NCI-H226 (cell line): ENCODE measurements at places on chromosomes 13 and 19.

DNA sequence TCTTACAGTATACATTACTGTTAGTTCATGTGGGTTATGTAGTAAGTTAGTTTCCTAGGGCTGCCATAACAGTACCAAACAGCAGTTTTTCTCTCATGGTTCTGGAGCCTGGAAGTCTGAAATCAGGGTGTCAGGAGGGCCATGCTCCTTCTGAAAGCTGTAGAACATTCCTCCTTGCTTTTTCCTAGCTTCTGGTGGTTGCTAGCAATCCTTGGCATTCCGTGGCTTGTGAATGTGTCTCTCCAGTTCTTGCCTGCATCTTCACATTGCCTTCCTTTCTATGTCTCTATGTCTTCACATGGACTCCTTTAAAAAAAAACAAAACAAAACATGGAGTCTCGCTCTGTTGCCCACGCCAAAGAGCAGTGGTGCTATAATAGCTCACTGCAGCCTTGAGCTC is 95.4 kb downstream of the WDFY2 start:
- DNase-seq, result no peak

DNA sequence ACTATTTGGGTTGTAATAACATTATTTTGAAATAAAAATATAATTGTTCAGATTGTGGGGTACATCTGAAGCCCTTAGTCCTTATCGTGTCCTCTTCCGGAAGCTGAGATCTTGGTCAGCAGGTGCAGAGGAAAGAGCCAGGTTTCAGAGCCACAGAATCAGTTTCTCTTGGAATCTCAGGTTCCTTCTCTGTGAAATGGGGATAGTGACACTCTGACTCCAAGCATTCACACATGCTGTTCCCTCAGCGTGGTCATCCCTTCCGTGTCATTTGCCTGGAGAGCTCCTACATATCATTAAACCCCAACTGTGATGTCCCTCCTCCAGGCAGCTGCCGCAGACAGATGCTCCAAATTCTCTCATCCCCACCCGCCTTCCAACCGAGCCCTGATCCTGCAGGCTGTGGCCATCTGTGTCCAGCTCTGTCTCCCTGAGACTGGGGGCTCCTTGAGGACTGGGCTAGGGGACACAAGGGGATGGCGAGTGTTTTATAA is 59.8 kb downstream of the AP1M1 start:
- no peak for DNase-seq

- peak; percentile 36 for DNase-seq
Observed at GRCh38 chr13:94009701-94010100, 469.8 kb downstream of the DCT start.

DNA sequence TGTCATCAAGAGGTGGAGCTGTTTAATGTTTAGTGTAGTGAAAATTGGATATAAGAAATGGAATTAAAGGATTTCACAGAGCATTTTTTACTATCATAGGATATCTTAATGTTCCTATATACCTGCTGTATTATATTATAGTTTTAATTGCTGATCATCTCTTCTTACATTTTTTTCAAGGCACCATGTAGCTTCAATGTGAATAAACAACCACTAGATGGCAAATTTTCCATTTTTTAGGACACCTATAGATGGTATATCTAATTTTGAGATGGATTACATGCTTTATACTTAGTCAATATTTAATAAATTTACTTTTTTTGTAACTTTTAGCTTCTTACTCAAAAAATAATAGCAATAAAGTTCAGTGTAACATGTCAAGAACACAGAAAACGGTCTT is 9.0 kb upstream of the ATXN8OS start:
- DNase-seq, result no peak

DNA sequence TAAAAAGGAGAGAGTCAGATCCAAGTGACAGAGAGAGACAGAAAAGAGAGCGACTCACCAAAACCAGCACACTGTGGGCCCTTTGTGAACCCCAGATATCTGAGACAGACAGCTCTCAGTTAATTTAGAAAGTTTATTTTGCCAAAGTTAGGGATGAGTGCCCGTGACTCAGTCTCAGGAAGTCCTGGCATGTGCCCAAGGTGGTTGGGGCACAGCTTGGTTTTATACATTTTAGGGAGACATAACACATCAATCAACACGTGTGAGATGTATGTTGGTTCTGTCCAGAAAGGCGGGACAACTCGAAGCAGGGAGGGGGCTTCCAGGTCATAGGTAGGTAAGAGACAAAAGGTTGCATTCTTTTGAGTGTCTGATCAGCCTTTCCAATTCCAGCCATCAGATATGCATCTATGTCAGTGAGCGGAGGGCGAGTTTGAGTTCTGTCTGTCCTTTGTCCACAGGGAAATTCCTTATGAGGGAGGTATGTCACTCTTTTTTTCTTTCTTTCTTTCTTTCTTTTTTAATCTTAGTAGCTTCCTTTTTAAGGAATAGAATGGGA is 37.2 kb upstream of the ATP11A start:
- no peak for DNase-seq

- DNase-seq, result no peak
Observed at GRCh38 chr13:79786176-79786575, 305.2 kb downstream of the NDFIP2 start.

- DNase-seq, result no peak
Observed at GRCh38 chr19:4077800-4078684, 11.3 kb upstream of the ZBTB7A start.

- peak; percentile 58 for DNase-seq
Observed at GRCh38 chr13:106343836-106344235, 191.6 kb downstream of the EFNB2 start.

GRCh38 chr13:41492432-41493260 is 35.3 kb downstream of the RGCC start:
- no peak for DNase-seq

DNA sequence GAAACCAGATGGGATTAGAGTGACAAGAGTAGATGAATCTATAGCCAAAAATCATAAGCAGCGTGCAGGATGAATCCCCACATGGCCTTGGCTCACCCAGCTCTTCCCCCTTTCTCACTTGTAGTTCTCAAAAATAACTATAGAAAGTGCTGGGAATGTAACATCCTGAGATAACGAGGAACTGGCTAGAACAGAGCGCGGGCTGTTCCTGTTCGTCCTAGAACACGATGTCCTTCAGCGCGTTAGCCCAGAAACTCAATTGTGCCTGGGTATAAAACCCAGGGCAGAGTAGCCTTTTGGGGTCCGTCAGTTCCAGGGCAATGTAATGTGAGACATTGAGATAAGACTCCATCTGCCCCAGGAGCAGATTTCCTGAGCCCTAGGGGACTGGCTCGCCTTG is 326.2 kb downstream of the TSHZ3 start:
- DNase-seq, result no peak

DNA sequence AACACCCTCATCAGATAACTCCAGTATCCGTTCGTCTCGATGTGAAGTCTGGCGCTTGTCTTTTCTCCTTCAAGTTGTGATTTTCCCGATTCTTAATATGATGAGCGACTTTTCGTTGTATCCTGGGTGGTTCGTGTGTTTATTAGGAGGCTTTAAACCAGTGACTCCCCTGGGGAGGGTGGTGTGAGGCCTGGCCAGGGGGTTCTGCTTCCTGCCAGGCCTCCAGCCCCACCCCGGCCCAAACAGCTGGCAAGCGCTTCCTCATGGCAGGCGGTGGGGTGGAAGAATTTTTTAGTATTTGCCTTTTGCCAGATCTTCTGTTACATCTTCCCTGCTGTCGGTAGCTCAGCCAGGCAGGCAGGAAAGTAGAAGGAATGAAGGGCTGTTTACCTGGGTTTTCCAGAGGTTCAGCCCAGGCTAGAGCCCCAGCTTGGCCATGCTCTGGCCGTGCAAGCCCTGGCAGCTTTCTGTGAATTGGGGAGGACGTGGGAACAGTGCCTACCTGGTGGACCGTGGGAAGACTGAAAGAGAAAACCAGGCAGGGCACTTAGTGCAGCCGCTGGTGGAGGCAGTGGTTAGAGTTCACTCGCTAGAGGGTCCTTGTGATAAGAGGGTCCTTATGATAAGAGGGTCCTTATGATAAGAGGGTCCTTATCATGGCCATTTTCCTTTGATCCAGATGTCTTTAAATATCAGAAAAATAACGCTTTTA is 37.7 kb upstream of the DCUN1D2 start:
- DNase-seq, result no peak

DNA sequence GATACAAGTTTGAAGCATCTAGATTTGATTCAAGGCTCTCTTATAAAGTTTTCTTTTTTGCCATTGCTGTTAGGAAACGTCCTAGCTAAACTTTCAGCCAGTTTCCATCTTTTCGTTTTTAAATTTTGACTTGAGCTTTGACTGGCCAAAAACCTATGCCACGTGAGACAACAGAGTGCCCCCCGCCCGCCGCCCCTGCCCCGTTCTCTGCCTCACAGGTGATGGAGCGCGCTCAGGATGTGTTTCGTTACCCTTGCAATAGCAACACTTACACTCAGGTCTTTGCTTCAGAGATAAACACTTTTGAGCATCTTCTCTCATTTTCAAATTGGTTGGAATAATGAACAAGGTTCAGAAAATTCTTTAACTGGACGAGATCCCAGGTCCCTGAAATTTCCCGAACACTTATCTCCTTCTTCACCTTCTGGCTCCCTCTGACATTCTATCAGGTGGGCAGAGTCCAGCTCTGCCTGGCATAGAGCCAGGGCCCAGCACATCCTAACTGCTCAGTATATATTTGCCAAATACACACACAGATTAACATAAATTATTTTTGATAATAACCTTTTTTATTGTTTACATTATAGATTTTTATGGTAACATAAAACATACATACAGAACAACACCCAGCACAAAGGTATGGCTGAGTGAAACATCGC is 301.1 kb downstream of the IRS2 start:
- DNase-seq, result no peak

DNA sequence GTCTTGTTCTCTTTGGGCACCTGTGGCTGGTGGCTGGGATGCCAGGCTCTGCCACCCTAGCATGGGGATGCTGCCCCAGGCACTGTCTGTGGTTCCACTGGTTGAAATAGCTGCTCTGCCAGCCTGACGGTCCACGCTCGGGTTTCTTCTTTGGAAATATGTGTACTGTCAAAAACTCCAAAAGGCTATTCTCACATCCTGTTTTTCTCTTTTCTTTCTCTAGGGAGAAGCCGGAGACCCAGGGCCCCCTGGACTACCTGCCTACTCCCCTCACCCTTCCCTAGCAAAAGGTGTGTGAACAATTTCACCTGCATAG is 115.0 kb downstream of the RAB20 start:
- DNase-seq, result no peak

DNA sequence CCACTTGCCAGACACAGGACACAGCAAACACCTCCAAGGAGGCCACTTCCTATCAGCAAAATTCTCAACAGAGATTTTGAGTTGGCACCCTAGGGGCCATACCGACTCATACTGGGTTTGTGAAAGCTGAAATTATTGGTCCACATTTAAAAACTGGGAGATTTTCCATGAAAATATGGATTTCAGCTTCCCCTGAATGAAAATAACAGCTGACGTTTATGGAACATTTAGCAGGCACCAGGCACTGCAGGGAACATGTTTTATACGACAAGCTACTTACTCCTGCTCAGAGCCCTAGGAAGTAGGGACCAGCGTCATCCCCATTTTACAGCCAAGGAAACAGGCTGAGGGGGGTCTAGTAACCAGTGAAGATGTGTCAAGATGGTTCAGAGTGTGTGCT is 169.3 kb downstream of the IER2 start:
- no peak for DNase-seq

GRCh38 chr19:1840541-1841115 is 7.7 kb downstream of the REXO1 start:
- no peak for DNase-seq

GRCh38 chr13:107459430-107459829 is 755.9 kb downstream of the LIG4 start:
- peak; percentile 82 for DNase-seq

DNA sequence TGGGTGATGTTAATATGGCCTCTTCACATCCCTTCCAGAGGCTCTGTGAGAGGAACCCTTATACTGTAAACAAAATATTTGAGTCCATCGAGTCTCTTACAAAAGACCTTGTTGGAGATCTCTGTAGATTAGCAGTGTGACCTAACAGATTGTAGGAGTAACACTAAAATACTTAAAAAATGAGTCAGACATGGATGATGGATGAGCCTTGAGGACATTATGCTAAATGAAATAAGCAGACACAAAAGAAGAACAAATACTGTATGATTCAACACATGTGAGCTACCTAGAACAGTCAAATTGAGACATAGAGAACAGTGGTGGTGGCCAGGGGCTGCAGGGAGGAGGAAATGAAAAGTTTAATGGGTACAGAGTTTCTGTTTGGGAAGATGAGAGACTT is 152.2 kb upstream of the UBL3 start:
- peak; percentile 46 for DNase-seq

DNA sequence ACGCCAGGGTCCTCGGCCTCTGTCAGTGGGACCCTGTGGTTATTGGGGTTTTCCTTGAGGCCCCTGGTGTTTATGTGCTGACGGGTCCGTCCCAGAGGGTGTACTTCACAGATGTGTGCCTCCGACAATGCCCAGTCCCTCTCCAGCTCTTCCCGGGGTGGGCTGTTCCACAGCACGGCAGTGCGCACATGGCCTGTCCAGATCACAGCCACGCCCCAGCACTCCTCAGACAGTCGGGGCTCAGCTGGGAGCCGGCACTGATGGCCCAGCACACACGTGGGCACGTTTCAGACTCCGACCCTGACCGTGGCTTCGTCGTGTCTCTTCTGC is 16.9 kb upstream of the F7 start:
- no peak for DNase-seq

GRCh38 chr13:45695198-45695730 is 6.9 kb upstream of the CBY2 start:
- no peak for DNase-seq

GRCh38 chr13:30017880-30018279 is 167.5 kb upstream of the UBL3 start:
- no peak for DNase-seq

GRCh38 chr19:933553-933882 is 7.7 kb downstream of the ARID3A start:
- no peak for DNase-seq

- DNase-seq, result no peak
Observed at GRCh38 chr19:44856421-44857083, 10.5 kb downstream of the NECTIN2 start.

GRCh38 chr19:29629836-29630534 is 23.9 kb downstream of the POP4 start:
- no peak for DNase-seq

GRCh38 chr13:33129094-33129832 is 113.0 kb downstream of the KL start:
- DNase-seq, result no peak

DNA sequence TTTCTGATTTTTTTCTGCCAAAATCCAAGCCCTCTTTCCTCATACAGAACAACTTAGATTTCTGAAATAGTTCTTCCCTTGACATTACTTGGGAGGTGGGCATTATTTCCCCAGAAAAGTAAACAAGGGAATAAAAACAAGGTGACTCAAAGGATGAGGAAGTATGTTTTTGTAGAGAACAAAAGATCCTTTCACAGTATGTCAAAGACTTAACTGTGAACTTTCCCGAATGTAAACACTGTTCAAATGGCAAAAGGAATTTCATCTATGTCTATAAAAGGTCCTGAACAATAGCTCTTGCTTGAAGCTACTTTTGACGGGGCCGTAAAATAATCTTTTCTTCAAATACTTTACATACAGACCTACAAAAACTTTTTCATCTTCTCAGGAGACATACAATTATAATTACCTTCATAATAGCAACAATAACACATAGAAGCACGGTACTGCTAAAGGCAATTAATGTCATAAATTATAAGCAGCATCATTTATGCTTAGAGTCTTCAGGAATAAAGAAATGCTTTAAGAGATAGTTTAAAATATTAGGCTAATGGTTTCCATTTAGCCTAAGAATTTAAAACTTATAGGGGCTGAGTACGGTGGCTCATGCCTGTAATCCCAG is 191.1 kb downstream of the RGCC start:
- no peak for DNase-seq

- DNase-seq, result no peak
Observed at GRCh38 chr13:31947506-31947905, 84.1 kb upstream of the FRY start.
